ENCODE measurements at places on chromosomes 12 and 14. TPM values are rescaled to one million over a fixed set of nuclear protein-coding genes. Genes with fewer than 3 reads are reported as not detected.

Gene NDRG2
- 216 TPM for total RNA-seq

Gene TAS2R43
- not detected for total RNA-seq

Gene GLT8D2
- total RNA-seq, result 72.3 TPM

Gene OGFOD2
- total RNA-seq, result 19.6 TPM
